ENCODE measurements at places on chromosomes 4 and X. TPM values are rescaled to one million over a fixed set of nuclear protein-coding genes. Genes with fewer than 3 reads are reported as not detected.

FAT4 gene
- polyA plus RNA-seq: 5.2 TPM

GUCY1B1 gene
- polyA plus RNA-seq: 8.0 TPM

FGF5 gene
- not detected for polyA plus RNA-seq

CCKAR gene
- not detected for polyA plus RNA-seq

ZCCHC13 gene
- polyA plus RNA-seq: not detected

CWH43 gene
- 1.2 TPM for polyA plus RNA-seq

UGT2B7 gene
- 0.25 TPM for polyA plus RNA-seq

GRCh38 chr4:152668338-152668964, 11.3 kb downstream of the TMEM154 start:
- no peak for DNase-seq

GRCh38 chr4:84750260-84750959, 167.5 kb downstream of the CDS1 start:
- DNase-seq: peak; percentile 18

DNA sequence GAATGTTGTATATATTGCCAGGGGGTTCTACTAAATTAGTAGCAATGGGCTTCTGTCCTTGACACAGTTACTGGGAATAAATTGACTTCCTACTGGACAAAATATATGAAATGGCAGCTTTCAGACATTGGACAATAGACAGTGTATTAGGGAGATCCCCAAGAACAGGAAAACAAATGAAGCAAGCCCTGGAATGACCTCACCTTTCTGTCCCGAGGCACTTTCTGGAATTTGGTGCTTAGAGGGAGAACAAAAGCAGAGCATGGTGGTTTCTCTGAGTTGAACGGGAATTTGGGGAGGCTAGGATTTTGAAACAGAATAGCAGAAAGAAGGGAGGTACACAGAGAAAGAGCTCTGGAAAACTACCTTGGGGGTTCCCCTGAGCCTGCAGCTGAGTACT, 187.7 kb upstream of the MAGEB2 start:
- no peak for DNase-seq

- no peak for DNase-seq
Measured at GRCh38 chr4:17322514-17322913, 189.4 kb downstream of the QDPR start.

Data from urinary bladder (tissue), 4 donors.